Kidney capillary endothelial cell (primary cell): ENCODE measurements at places on chromosomes 1 and 21.

DNA sequence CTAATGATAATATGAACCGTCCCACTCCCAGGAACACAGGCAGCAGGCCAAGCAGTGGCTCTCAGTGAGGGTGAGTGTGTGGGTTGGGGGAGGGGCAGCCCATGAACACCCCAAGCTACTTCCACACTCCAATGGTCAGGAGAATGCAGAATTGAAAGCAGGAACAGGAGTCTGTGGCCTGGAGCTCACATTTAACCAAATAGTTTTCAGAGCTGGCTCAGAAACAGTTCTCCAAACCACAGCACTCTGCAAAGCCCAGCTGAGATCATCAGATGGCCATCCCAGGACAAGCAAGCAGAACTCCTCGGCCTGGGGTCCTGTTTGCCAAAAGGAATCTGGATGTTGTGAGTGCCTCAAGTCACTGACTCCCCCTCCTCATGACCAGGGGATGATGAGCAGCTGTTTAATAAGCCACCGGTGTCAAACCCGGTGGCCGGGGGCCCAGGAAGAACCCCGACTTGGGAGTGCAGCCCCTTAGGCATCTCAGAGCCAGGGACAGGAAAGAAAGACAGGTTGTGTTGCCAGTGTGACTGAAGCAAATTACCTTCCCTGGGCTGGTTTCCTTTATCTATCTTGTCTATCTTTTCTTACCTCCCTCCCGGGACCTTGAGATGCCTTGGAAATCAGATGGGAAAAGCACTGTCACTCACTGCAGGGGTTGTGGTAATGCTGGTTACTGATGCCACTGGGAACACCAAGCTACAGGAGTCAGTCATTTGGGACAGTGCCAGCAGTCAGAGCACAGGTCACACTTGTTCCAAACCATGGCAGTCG lies 20.4 kb downstream of the DEGS1 start:
- no peak for DNase-seq

GRCh38 chr1:72846476-72847278 lies 564.3 kb upstream of the NEGR1 start:
- DNase-seq = no peak

- DNase-seq = no peak
These were observed 340.6 kb downstream of the ZNF326 start for GRCh38 chr1:90335558-90335957.

- no peak for DNase-seq
These were observed 137.0 kb upstream of the TMEM51 start for GRCh38 chr1:15016526-15016925.

DNA sequence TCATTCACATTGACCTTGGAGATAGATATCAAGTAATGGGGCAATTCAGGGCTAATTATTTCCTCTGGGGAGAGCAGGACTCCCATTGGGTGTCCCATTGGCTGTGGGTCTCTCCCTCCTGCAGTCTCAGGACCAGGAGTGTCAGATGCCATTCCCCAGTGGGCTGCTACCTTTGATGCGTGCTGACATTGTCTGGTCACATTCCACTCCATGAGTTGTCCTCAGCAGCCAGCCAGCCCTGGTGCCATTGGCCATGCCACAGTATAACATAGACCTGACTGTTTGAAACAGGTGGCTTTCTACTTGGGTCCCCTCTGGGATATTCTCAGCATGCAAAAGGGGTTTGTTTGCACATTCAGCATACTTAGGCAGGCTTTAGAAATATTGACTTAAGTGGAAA lies 118.5 kb downstream of the MRPS6 start:
- no peak for DNase-seq

GRCh38 chr1:6301526-6301925 lies 40.6 kb upstream of the GPR153 start:
- no peak for DNase-seq

DNA sequence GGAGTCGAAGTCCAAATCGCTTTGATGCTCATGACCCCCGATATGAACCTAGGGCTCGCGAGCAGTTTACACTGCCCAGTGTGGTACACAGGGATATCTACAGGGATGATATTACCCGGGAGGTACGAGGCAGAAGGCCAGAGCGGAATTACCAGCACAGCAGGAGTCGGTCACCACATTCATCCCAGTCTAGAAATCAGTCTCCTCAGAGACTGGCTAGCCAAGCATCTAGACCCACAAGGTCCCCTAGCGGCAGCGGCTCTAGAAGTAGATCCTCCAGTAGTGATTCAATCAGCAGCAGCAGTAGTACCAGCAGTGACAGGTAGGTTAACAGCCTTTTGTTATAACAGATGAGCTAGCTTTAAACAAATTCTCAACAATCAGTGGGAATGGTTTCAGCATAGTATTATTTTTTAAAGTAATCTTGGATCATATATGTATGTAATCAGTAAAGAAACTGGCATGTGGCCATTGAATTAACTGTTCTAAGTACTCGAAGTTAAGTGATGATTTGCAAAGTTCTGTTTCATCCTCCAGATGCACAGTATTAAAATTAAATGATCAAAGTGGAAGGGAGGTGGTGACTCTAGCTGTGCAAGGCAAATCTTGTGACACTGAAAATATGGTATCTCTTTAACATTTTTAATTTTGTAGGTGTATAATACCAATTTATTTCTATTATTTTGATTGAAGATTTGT lies 29.0 kb downstream of the SPEN start:
- DNase-seq = no peak

GRCh38 chr1:234978397-234979295 lies 150.0 kb downstream of the TOMM20 start:
- no peak for DNase-seq

DNA sequence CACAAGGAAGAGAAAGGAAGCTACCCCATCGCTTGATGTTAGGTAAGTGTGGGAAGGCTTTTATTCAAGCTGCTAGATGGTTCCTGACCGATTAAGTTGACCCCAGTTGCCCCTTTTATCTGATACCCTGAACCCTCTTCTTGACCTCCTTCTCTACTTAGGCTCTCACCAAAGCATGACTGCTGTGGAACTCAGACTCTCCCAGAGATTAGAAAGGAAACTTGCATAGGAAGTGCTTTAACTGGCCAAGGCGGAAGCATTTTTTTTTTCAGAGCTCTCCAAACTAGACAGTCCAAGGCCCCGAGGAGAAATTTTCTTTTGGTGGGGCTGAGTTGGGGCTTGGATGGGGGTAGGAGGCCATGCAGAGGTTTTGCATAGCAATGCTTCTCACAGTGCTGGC lies 101.3 kb upstream of the USP24 start:
- no peak for DNase-seq

DNA sequence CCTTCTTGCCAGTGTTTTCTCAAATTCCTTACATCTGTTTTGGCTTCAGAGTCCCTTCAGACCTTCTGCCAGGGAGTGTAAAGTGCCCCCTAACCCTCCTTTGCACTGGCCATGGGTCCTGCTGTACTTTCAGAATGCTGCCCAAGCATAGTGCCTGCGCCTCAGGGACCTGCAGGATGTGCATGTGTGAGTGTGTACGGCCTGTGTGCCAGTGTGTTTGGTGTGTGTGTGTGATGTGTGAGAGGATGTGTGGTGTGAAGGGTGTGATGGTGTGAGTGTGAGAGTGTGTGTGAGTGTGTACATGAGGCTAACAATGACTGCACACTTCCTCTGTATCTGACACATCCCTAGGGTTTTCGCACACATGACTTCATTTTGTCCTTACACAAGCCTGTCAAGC lies 265.8 kb upstream of the RAB4A start:
- DNase-seq = no peak

DNA sequence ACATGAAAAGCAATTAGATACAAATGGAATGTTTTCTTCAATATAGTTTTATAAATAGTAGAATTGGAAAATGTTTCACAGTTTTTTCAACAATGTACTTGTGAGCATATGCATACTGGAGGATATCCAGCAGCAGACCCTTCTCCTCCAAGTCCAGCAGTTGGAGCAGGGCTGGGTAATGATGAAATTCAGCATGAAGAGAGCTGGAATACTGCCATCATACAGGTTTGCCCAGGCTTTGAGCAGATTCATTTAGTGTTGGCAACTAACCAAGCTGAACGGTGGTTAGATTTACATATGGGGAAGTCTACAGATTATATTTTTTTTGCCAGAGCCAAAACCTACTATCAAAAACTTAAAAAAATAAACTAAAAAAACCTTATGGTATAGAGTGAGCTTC lies 38.3 kb downstream of the WDR3 start:
- no peak for DNase-seq

DNA sequence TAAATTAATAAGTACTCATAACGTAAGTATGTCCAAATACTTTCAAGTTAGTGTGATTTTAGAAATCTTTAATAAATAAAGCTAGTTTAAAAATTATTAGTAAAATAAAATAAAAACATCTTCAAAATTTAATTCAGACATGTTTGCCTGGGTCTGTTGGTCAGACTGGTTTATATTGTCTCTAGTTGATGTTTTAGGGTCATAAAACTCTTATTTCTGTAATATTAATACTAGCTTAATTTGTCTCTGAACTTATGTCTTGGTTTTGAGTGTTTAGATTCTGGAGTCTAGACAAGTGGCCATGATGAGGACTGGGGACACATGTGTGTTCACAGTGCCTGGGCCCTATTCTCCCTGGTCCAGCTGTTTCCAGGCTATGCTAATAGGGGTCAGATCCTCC lies 184.5 kb upstream of the TNR start:
- no peak for DNase-seq

DNA sequence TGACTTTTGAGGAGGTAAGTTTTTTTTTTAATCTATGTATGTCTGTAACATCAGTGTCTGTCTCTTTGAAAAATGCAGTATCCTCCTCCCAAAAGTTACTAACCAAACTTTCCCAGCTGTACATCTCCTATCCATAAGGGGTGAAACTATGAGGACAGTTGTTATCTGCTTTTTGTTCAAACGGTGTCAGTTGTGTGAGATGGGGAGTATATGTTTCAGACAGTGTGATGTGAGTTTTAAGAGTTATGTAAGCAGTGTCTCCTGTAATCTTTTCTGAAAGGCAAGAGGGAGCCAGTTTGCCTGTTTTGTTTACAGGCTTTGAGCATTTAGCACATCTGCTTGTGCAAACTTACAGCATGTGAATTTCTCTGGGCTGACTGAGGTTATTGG lies 34.8 kb upstream of the CACYBP start:
- DNase-seq = no peak

GRCh38 chr1:186740324-186740723 lies 60.1 kb upstream of the PTGS2 start:
- DNase-seq = no peak

- no peak for DNase-seq
These were observed 23.6 kb upstream of the GRHL3 start for GRCh38 chr1:24295535-24295934.

DNA sequence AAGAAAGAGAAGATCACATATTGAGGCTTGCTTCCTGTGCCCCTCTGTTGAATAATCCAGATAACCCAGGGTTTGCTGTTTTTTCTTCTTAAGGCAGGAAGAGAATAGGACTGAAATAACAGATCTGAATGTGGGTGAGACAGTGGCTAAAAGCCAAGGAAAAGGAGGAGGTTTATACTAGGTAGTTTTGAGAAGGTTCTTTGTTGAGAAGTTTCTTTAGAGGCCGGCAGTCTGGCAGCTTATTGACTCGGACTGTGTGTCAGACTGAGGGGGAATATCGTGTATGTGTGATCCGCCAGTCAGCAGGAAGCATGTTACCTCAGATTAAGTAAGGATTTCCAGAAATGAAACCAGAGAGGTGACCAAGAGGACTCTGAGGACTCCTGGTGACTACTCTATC lies 119.8 kb downstream of the PLA2G4A start:
- peak; percentile 17 for DNase-seq

DNA sequence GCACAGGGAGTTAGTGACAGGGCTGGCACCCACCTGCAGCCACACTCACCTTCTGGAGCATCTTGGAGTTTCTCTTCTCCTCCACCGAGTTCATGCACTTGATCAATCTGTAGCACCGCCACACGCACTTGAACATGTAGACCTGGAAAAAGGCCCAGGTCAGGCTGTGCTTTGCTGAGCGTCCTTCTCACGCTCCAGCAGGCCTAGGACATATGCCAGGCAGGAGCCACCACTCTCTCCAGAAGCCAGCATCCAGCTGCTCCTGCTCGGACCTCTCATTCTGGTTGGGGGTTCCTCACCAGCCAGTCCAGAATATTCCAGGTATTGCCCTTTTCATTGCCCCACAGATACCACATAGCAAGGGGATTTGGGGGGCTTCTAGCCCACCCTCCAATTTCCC lies 11.7 kb upstream of the MATN1 start:
- no peak for DNase-seq

DNA sequence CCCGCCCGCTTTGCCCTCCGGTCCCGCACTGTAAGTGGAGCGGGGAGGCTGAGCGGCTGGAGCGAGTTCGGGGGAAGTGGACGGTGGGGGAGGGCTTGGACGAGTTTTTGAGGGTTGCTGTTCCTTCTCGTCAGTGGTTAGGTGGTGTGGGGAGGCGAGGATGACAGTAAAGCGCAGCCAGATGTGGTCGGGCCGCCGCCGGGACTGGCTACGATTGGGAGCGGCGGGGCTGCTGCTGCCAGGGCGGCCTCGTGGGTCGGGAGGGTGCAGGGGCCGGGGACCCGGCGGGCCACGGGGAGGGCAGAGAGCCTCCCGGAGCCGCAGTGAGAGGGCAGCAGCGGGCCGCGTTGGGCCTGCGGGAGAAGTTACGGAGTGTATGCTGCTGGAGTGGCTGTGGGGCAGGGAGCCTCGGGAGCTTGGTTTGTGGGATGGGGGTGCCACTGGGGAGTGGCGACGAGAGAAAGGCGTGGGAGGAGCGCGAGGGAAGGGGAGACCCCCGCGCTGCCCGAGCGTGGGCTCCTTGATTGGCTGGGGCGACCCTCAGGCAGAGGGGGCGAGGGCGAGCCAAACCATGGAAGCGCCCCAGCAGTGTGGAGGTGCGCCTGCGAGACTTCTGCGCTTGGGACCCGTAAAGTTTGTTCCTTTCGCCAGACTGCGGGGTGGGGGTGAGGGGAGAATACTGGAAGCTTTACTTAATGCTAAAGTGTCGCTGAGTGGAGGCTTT lies 2.1 kb downstream of the ADGRL2 start:
- DNase-seq = no peak

DNA sequence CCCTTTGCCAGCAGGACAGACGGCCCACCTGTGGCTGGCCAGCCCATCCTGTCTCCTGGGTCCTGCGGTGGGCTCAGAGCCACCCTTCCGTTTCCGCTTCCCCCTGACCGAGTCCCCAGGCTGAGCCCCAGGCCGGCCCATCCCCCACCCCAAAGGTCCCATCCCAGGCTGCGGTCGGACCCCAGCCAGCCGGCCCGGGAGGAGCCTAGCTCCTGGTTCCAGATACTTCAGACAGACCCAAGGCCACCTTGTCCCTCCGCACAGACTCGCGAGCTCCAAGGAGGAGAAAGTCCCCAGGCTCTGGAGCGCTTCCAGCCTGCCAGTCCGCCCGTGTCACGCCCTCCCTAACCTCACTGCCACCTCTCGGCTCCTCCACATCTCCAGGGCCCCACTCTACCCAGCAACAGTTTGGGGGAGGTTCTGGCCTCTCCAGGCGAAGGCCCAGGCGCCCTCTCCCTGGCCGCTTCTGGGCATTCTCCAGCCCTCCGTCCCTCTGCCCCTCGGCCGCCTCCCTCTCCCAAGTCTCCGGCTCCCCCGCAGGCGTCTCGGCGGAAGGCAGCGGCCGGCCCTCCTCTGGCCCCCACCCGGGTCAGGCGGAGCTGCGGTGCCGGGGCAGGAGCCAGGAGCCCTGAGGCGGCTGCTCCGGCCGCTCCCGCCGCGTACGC lies 835 bp downstream of the LRRN2 start:
- DNase-seq = no peak
